ENCODE measurements at places on chromosomes 16 and 17.

DNA sequence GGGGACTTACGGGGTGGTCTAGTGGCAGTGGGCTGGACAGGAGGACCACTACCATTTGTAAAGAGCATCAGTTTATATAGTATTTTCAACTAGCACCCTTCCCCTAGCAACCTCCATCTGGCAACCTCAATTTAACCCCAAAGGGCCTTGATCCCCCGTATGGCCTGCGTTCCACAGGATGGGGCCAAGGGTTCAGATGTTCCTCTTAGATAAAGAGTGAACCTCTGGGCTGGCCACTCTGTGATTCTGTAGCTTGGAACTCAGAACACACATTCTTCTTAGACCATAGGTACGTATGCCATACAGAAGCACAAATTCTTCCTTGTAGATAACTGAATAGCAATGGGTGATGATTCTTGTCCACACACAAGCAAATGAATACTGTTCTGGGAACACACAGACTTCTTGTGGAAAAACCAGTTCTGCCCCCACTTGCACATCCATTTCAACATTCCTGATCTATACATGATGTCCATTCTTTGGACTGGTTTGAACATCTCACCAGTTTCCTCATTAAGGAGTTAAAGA lies 1.9 kb upstream of the GGA2 start:
- DNase-seq = no peak

GRCh38 chr17:37207103-37207502 lies 168.7 kb upstream of the C17orf78 start:
- DNase-seq = no peak

DNA sequence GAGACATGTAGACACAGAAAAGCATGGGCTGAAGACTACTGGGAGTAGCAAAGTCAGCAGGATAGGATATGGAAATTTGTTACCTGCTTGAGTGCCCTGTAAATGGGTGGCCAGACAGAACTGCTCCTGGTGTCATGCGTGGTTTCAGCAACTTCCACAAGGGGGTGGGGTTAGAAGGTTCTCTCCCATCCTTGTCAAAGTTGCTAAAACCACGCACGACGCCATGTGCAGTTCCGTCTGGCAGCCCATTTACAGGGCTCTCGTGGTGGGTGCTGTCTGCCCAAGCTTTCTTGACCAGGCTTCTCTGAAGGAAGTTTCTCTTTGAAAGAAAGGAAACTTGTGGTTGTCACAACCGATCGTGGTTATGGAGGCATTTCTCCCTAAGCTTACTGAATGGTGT lies 6.9 kb upstream of the DBNDD1 start:
- DNase-seq = no peak

DNA sequence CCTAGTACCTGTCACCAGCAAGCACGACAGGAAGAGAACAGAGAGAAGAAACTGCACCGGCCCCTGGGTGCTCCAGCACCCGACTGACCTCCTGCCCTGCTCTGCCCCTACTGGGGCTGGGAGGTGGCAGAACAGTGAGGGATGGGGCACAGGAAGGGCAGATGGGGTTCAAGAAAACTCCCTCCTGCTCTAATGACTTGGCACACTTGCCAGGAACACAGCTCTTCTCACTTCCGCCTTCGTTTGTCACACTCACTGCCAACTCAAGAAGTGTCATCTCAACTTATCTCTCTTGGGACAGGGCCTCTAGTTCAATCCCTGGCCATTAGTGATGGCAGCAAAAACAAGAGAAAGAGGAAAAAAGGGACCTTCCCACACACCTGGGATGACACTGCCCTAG lies 42.7 kb upstream of the ICAM2 start:
- DNase-seq = no peak

GRCh38 chr16:27566417-27566816 lies 16.5 kb downstream of the KATNIP start:
- no peak for DNase-seq

- no peak for DNase-seq
Observed at GRCh38 chr17:40850293-40850972, 16.6 kb downstream of the KRT12 start.

GRCh38 chr17:50944902-50945720 lies 79.0 kb upstream of the TOB1 start:
- DNase-seq = no peak

GRCh38 chr16:88403794-88404581 lies 21.2 kb downstream of the ZNF469 start:
- DNase-seq = no peak

DNA sequence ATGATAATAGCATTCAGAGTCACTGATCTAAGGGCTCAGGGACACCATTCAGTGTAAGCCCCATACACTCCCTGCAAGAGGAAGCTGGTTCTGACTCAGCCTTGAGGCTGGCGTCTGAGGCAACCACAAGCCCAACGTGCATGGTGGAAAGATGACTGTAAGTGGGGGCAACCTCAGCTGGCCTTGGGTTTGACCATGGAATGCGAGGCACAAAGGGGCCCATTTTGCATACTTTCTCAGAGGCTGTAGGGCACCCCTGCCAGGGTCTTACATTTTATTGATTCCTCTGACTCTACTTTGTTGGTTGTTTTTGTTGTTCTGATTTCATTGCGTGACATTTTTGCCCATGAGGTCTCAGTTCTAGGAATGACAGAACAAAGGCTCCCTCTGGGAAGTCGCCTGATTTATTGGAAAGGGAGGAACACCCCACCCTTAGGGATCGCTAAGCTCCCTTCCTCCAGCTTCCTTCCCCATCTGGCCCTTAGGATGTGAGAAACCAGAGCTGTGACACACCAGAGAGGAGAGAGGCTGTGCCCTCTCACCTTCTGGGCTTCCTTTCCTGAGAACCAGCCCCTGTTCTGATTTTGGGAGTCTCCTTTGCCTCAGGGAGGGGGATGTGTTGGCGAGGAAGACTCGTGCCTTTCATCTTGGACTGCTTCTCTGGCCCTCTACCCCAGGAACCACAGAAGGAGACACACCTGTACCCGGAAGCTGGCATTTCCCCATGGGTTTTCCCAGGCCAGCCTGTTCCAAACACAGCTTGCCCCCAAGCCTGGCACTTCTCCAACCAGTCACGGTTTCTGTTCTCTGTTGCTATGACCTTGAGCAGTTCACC lies 5.6 kb upstream of the CIITA start:
- DNase-seq = no peak

DNA sequence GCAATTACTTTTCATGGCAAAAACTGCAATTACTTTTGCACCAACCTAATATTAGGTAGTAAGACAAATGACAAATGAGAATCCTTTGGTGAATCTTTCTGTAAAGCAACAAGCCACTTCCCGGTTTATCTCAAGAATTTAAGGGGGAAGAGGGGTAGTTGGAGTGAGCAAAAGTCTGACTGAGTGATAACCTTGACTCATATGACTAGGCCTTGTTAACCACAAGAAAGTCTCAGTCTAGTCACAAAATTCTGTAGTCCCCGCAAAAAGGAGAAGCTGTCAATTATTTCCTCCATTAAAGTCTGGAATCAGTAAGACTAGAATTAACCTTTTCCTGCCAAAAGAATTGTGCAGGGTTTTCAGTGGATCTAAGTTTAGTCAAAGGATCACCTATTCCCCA lies 72.2 kb upstream of the GNAO1 start:
- no peak for DNase-seq

- DNase-seq = no peak
Observed at GRCh38 chr17:15742051-15742795, 10.1 kb downstream of the TBC1D26 start.

- no peak for DNase-seq
Observed at GRCh38 chr16:4371357-4372000, at the start of gene VASN. Gene VASN, plus strand, starts transcription at chr16:4371848. Its CDS starts 9,030 bp downstream, at chr16:4380878.

DNA sequence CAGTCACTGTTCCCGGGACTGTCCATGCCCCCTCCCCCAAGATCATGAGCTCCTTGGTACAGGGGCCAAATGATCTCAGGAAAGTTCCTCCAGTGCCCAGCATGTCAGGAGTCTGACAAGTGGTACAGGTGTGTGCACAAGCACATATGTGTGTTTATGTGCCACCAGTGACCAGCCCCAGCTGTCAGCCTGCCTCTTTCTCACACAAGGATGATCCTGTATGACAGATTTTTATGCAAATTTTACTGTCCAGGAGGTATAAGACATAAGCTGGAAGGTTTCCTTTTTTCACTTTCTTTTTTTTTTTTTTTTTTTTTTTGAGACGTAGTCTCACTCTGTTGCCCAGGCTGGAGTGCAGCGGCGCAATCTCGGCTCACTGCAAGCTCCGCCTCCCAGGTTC lies 31.4 kb upstream of the GFOD2 start:
- DNase-seq = no peak

DNA sequence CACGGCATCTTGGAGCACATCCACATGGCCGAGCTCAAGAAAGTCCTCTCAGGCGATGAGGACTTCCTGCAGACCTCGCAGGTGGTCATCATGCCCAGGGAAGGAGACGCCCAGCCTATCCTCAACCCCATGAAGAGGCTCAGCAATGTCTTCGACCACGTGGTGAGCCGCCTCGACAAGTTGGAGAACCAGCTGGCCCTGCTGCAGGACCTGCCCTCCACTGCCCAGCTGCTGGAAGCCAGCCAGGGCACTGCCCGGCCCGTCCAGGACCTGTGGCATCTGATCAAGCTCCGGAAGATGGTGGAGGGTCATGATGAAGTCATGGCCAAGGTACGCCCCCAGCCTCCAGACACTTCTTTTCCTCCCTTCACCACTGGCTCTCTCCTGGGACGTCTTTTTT lies 440 bp downstream of the C16orf96 start:
- DNase-seq = no peak

DNA sequence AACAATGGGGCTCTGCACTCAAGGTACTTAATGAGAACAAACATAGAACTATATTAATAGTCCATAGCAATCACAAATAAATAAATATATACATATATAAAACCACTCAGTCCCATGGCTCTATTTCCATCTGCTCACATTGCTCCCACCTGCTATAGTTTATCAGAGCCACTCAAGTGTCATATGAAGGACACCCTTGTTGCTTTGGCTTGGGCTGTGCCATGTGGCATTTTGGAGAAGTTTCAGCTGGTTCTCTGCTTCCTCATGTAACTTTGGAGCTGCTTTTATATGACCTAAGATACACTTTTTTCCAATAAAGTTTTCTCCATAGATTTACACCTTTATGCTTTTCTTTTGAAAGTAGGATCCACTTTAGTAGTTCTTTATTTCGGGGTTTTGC lies 126.4 kb downstream of the KCNJ2 start:
- DNase-seq = no peak

GRCh38 chr17:1896243-1897104 lies 66.7 kb downstream of the RPA1 start:
- DNase-seq = no peak

- no peak for DNase-seq
Observed at GRCh38 chr16:65463652-65464260, 341.9 kb upstream of the CDH11 start.

- peak; percentile 53 for DNase-seq
Observed at GRCh38 chr16:77951788-77952187, 70.6 kb upstream of the CLEC3A start.
